GM12892 (cell line): ENCODE measurements at places on chromosomes 13 and 19.

GRCh38 chr13:41029629-41030028, 10.5 kb upstream of the ELF1 start:
- DNase-seq = no peak

DNA sequence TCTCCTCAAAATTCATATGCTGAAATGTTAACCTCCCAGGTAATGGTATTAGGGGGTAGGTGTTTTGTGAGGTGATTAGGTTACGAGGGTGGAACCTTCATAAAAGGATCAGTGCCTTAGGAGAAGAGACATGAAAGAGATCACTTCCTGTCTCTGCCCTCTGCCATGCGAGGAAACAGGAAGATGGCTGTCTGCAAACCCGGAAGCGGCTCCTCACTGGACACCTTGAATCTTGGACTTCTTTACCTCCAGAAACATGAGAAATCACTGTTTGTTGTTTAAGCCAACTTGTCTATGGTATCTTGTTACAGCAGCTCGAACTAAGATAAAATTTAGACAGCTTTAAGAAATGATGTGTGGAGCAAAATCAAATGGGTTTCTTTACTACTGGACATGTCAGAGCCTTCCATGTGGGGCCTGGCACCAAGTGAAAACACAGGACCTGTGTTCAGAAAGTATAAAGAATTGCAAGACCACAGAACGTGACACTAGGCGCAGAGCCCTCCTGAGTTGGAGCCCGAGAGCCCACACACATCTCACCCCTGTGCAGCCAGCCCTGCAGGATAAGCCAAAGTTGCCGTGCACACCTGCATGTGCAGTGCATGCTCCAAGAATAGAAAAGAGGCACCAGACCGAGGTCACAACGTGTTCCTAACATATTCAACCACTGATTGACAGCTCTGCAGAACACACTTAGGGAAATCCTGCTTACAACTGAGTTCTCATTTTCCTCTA, 112.5 kb upstream of the UQCRFS1 start:
- DNase-seq = no peak

DNA sequence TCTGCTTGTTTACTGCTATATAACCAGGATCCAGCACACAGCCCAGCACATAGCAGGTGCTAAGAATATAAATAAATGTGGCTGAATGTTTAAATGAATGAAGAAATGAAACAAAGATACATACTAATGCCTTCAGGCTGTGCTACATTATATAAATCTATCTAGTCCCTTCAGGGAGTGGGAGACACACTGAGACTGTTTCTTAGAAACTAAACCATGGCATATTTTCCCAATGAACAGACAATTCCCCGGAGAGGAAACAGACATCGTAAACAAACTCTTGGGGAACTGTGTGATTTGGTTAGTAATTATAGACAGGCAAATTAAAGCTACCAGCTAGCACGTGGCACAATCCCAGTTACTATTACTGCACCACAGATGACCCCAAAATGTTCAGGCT, 9.7 kb upstream of the FEM1A start:
- DNase-seq = no peak

GRCh38 chr13:22915442-22916082, 265.2 kb upstream of the SGCG start:
- no peak for DNase-seq
